GF-D8 (cell line): ENCODE measurements at places on chromosomes 2 and 18.
A peak's percentile ranks its signal among the peaks of the same experiment; 100 is the strongest.

GRCh38 chr18:52220062-52220591 lies 119.9 kb upstream of the DCC start:
- DNase-seq, result no peak

GRCh38 chr2:191615596-191615995 lies 62.3 kb upstream of the NABP1 start:
- DNase-seq, result no peak

DNA sequence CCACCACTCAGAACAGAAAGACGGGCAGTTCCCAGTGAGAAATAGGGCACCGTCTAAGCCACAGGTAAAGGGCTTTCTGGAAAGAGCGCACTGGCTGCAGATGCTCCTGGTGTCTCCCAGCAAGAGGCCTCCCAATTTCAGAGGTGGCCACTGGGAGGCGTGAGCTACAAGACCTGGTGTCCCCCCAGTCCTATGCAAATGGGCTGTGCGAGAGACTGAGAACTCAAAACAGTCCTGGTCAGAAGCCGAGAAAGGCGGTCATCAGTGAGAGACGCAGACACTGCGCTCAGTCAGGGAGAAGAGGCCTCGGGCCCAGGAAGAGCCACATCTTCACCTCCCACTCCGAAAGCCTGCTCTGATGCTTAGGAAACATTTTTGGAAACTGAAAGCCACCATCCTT lies 179.5 kb downstream of the EIPR1 start:
- DNase-seq, result no peak

DNA sequence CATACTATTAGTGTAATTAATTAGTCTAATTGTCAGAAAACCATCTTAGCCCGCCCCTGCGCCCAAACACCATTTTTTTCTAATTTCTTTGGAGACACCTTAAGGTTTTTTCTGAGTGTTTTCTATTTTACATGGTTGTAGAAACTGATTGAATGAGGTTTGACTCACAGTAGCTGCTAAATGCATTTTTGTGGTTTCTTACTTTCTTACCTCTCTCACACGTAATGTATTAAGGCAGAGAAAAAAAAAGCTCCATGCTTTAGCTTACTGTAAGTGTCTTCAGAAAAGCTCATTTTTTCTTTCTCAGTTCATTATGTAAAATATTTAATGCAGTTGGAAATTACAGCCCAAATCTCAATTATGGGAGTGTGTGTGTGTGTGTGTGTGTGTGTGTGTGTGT lies 548.5 kb upstream of the LRRTM4 start:
- DNase-seq, result no peak

- DNase-seq, result peak; percentile 37
Observed at GRCh38 chr2:25951071-25951547, 31.2 kb downstream of the KIF3C start.

- no peak for DNase-seq
Observed at GRCh38 chr2:239668042-239668441, 267.2 kb upstream of the HDAC4 start.

DNA sequence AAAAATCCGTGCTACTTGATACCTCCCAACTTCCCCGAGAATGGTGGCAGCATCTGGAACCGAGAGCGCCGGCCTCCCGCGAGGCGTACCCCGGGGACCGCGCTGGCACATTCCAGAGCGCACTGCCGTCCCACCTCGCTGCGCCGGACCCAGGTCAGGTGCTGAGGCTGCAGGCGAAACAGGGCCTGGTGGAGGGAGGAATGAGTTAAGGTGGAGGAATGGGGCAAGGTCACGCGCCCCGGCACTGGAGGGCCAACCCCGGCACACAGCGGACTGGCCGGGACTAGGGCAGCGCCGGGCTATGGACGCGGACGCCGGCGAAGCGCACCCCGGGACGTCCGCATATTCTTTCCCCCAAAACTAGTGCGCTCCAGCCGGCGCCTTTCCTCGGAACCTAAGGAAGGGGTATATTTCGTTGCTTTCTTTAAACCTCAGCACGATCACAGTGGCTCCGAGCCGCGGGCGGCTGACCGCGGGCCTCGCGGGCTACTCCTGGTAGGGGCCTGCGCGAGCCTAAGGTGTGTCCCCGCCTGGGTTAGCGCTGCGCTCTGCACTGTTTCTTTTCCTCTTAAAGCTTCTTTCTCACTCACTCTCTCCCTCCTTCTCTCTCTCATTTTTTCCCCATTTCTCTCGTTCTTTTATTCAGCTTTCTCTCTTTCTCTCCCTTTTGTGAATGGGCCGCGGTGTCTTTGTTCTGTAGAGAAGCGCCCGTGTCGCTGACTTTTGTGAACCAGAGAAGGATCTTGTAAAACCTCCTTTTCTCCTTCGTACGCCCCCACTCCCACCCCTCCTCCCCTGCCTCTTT lies 2.1 kb upstream of the OTX1 start:
- DNase-seq, result no peak

DNA sequence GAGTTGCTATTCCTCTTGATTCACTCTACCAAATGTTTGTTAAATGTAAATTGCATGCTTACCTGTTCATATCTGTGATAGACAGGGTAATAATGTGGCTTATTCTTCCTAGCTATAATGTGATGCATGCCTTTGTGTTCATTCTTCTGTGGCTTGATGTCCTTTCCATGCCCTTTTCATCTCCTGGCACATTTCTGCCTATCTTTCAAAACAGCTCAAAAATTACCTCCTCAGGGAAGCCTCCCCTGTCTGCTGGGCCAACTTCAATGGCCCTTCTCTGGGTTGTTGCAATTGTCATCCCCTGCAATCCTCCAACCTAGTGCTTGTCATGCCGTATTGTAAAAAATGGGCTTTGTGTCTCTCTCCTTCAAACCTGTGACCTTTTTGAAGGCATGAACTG lies 52.8 kb upstream of the LHCGR start:
- DNase-seq, result no peak

DNA sequence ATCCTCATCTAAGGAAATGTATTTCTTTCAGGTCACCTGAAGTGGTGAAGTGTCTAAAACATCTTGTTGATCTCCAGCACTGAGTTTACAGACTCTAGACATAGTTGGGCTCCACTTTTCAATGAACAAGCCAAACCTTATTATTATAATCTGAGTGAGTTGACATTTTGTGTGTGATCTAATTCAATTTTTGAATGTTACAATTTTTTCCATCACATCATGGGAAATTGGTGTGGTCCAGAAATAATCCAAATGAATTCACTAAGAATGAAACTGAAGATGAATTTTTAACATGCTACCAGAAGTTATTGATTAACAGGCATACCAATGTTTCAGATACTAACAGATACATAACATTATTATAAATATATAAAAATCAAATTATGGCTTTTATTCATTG lies 75.6 kb upstream of the EFEMP1 start:
- DNase-seq, result no peak

DNA sequence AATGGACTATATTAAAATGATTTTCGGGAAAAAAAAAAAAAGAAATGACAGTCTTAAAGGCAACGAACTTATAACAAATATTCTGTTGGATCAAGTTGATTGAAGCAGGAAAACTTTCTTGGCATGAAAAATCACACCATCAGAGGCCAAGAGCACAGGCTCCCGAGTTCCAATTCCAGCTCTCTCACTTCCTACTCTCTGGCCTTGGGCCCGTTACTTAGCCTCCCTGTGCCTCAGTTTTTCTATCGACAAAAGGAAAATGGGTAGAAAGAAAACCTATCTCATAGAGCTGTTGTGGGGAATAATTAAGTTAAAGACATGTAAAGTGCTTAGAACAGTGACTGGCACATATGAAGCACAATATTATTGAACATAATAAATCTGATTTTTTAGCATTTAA lies 74.2 kb downstream of the HNRNPLL start:
- no peak for DNase-seq

DNA sequence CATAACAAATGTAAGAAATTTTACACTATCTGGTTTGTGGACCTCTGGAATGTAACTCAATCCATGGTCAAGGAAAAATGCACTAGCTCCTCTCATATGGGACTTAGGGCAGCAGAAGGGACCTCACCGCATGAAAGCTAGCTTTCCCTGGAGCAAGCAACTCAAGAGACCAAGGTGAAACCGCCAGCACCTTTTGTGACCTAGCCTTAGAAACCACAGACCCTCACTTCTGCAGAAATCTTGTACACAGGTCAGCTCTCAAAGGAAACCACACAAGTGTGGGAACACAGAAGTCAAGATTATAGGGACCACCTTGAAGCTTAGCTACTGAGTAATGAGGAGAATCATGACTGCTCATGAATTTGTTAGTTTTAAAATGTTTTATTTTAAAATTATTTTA lies 222.5 kb downstream of the DLGAP1 start:
- DNase-seq, result no peak

DNA sequence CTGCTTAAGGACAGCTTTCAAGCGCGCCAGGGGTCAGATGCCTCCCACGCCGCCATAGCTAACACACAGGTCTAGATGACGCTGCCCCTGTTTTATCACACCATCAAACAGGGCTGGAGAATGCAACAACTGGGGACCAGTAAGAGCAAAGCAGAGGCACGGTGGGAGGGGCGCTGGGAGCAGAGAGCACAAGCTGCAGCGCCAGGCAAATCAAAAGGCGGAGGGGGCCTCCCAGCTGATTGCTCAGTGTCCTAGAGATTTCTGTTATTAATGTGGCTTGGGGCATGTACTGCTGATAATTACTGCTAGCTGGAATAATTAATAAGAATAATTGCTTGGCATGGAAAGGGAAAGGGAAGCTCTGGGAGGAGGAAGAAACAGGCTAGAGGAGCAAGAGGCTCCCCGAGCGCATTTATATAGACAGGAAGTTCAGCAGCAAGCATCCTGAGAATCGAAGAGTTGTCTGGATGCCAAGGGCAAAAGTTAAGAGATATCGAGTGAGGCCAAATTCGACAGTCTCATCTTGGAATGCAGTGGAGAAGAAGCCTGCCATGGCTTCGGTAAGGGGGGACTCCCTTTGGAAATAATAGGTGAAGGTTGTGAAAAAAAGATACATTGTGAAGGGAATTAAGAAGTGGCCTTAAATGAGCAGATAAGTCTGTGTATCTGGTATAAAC lies 104.5 kb upstream of the ZNF521 start:
- DNase-seq, result no peak

GRCh38 chr2:54228945-54229344 lies 27.1 kb downstream of the TSPYL6 start:
- DNase-seq, result no peak

GRCh38 chr2:65919550-65920188 lies 487.3 kb upstream of the SPRED2 start:
- no peak for DNase-seq

- DNase-seq, result no peak
Observed at GRCh38 chr2:123514613-123515207, 510.4 kb upstream of the CNTNAP5 start.

GRCh38 chr2:80830891-80831290 lies 526.3 kb upstream of the LRRTM1 start:
- no peak for DNase-seq

DNA sequence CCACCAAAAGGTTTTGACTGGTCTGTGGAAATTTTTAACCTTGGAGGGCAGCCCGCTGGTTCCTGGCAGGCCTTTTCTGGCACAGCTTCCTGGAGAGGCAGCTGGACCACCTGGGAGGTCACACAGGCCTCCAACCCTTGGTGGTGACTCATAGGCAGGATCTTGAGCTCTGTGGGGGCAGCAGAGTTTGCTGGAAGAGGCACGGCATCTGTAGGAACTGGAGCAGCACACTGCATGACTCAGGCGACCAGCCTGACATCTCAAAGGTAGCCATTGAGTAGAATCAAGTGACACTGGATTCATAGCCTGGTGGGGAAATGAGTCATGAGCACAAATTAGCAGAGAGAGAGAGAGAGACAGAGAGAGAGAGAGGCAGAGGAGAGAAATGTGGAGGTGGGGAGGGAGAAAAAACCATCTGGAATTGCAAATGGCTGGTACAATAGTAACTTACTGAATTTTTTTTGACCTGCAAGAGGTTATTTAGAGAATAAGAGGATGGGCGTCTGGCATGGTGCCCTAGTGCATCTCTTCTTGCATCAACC lies 57.4 kb downstream of the TRPM8 start:
- no peak for DNase-seq

GRCh38 chr2:48034295-48034694 lies 128.0 kb upstream of the FBXO11 start:
- no peak for DNase-seq

- no peak for DNase-seq
Observed at GRCh38 chr2:209499069-209499468, 75.2 kb downstream of the MAP2 start.

DNA sequence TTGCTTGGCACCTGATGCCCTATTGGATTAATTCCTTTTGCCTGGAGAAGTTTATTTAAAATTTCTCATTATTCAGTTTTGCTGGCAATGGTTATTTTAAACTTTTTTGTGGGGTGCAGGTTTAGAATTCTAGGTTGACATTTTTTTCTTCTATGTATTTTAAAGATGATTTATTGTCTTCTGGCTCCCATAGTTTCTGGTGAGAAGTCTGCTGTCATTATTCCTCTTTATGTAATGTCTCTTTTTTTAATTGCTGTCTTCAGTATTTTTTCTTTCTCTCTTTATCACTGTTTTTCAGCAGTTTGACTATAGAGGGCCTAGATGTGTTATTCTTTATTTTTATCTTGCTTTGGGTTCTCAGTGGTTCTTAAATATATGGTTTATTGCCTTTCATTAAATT lies 182.2 kb upstream of the STON1 start:
- no peak for DNase-seq

- no peak for DNase-seq
Observed at GRCh38 chr2:36432479-36432878, 76.9 kb downstream of the CRIM1 start.

- no peak for DNase-seq
Observed at GRCh38 chr18:13809043-13809430, 14.9 kb upstream of the MC5R start.

GRCh38 chr2:144522176-144522896 lies 2.4 kb upstream of the ZEB2 start:
- DNase-seq, result peak; percentile 17

GRCh38 chr2:223786236-223786635 lies 51.1 kb downstream of the AP1S3 start:
- DNase-seq, result no peak
